ENCODE measurements at places on chromosomes 1 and 21.

- DNase-seq, result no peak
Observed at GRCh38 chr1:202023001-202023433, 12.6 kb downstream of the ELF3 start.

GRCh38 chr1:15178571-15179484 lies 25.3 kb downstream of the TMEM51 start:
- no peak for DNase-seq

DNA sequence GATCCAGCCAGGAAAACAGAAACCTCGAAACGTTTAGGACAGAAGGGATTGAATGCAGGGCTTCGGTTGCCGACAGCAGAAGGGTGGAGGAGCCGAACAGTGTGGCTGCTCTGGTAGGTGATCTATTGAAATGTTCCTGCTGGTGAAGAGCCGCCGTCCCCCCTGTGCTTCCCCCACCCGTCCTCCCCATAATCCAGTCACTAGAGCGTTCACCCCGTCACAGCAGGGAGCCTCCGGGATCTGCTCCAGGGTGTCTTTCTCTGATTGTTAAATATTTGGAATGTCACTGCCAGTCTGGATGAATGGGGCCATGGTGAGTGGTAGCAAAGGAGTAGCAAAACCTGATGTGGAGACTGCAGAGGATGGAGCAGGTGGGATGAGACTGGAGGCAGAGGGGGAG lies 255.1 kb upstream of the CSF3R start:
- DNase-seq, result no peak

DNA sequence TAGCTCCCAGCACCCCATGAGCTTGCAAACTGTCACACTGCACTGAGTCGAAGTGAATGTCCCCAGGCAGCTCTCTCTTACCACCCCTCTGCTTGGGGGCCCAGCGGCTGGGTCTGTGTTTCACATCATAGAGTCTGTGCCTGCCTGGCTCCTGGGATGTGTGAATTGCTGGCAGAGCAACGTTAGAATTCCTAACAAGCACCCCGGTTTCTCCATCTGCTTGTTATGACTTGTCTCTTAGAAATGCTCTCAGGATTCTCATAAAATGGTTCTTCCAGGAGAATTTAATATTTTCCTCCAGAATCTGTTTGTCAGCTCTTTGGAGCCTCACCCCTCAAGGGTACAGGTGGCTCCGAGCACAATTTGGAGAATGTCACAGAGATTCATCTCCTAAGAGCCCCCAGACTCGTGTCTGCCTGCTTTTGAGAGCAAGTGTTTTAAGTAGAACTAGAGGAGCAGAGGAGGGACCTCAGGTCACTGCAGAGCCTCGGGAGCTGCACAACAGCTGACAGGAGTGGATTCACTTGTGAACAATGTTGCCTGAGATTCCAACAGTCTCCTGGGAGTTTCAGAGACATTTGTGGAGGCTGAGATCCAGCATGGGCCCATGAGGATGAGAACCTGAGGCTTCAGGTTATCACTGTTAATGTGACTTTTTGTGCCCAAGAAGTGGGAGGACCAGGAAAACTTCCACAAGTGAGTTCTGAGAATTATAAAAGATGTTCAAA lies 131.5 kb downstream of the KCNJ6 start:
- no peak for DNase-seq

- no peak for DNase-seq
Observed at GRCh38 chr1:183777328-183777727, 27.6 kb upstream of the RGL1 start.

DNA sequence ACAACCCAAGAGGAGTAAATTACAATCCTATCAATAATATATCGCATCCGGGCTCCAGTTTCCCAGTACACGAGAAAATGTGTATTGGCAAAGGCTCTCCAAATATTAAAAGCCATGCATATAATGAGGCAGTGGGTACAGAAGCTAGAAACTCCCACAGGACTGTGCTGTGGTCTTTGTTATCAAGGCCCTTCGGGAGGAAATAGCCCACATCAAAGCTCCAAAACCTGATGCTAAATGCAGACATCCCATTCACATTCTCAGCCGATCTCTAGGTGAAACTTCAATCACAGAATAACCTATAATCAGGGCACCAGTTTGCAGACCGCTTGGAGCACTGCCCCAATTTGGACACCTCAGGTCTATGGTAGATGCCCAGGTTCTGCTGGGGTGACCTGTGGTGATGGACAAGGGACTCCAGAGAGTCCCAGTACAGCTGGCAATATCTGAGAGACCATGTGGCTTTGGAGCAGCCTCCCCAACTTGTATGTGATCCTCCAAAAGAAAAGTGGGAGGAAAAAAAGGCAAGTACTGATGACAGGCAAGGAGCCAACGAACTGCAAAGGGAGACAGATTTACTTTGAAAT lies 148.8 kb upstream of the CAMK1G start:
- DNase-seq, result no peak

DNA sequence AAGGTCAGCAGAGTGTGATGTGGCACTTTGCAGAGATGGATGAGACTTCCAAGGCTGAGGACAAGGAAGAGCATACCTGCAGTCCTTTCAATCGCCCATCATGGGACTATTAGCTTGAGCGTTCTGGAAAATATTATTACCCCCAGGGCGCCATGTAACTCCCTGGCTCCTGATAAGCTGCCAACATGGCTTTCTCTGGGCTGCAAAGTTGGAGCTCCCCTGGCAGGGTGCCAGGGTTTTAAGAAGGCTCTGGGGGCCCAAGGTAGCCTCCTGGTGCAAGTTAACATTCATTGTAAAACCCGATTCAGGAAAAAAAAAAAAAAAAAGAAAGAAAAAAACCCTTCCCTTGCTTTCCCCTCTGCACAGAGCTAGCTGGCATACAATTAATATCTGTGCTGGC lies 196.7 kb downstream of the PBX1 start:
- DNase-seq, result no peak

DNA sequence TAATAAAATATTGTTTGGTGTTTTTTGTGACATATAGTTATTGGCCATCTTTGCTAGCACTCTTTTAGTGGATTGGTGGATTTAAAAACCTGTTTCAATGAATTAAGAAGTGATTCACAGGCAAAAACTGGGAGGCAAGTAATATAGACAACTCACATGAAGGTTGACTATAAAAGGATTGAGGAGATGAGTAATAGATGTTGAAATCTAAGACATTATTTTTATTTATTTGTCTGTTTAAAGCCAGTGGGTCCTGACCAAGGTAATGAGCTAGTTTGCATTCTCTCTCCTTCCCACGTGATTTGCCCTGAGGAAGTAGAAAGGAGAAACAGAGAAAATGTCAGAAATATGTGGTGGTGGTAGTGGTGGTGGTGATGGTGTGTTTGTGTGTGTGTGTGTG lies 351.5 kb upstream of the ZP4 start:
- no peak for DNase-seq

GRCh38 chr1:46244656-46245371 lies 2.7 kb upstream of the RAD54L start:
- no peak for DNase-seq

DNA sequence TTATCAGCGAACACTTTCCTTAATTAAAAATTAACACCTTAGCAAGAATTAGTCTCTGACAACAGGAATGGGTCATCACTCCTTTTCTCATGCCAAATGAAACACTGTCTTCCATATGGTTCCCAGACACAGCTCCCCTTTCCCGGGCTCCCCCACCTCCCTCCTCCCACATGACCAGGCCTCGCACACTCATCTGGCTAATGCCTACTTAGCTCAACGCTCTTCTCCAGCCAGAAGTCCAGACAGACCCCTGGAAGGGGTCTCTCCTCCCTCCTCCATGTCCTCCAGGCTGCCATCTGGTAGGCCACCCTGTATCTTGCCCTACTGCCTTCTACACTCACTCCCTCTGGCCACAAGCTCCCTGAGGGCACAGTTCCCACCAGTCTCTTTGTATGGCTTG lies 39.9 kb downstream of the KCNC4 start:
- DNase-seq, result no peak

DNA sequence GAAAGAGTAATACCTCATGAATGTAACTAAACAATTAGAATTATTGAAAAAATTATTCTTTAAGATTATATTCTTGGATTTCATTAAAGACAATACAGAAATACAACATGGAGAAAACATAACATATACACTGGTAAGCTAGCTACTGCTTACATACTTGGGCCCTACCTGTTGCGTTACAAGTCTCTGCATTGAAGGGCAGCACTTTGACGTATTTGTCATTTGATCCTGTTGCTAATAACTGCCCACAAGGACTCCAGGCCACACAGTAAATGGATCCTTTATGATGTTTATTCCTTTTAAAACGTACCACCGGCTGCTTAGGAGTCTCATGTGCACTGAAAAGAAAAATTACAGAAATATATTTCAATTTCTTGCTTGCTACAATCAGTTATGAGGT lies 19.8 kb upstream of the CLCC1 start:
- no peak for DNase-seq

DNA sequence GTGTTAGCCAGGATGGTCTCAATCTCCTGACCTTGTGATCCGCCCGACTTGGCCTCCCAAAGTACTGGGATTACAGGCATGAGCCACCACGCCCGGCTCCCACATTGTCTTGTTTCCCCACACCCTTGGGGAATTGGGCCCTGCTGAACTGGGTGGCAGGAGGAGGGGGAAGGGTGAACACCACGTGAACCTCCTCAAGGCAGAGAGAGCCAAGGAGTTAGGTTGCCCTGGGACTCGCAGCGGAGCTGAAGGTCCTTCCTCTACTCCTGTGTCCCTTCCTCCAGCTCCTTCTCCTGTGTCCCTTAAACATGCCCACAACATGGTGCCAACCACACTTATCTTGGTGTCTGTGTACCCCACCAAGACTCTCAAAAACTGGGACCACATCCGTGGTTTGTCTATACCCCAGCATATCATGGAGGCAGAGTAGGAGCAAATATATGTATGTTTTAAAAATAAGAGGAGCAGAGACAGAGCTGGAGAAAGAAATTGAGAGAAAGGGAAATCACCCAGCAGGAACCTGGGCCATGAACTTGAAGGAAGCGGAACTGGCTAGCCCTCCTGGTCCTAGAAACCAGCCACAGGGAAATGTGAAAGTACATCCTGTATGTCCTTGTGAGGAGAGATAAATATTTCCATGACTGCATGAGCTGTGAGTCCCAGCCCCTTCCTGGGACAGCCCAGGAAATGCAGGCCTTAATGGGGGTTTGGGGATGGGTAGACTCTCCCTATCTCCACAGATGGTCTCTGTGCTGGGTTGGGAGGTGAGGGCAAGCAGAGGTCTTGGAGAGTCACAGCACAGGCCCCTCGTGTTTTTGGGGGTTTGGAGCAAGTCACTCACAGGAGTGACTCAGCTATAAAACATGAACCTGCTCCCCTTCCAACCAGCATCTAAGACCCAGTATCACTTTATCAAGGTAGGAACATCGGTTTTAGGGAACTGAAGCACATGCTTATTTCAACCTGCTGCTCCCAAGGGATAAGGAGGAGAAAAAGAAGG lies 9.4 kb upstream of the TAL1 start:
- DNase-seq, result no peak

DNA sequence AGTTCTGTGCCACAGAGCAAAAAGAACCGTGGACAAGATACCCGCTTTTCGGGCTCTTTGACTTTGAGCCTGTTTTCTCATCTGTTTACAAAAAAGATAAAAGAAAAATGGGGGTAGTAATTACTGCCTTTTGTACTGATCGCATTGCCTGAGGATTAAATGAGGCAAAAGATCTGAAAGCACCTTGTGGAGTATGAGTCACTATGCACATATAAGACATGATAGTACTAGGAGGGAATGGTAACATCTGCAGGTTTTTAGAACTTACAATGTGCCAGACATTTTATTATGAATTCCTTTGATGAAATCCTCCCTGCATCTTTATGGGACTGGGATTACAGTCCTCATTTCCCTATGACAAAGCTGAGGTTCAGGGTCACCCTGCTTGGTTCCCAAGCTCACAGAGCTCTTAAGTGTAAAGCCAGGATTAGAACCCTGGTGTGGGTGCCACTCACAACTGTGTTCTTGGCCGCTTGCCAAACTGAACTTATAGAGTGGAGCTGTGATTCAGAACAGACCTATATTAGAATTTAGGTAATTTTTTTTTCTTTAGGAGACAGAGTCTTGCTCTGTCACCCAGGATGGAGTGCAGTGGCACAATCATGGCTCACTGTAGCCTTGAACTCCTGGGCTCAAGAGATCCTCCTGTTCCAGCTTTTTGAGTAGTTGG lies 1.8 kb downstream of the DISC1 start:
- DNase-seq, result no peak

DNA sequence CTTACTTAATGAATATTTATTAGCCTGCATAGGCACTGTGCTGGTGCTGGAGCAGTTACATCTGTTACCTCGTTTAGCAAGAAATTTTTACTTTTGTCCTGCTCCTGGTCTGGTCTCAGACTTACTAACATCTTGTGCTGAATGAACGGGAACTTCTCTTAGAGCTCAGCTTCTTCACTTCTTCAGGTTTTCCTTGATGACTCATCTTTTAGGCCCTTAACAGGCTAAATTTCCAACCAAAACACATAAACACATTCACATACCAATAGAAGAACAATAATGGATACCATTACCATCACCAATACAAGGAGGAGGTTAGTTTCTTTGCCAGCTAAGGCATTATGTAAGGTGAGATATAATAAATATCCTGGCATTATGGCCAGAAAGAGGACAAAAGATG lies 68.9 kb downstream of the IFI44 start:
- no peak for DNase-seq

- DNase-seq, result peak; percentile 66
Observed at GRCh38 chr1:36099681-36100341, 11.1 kb downstream of the ADPRS start.

DNA sequence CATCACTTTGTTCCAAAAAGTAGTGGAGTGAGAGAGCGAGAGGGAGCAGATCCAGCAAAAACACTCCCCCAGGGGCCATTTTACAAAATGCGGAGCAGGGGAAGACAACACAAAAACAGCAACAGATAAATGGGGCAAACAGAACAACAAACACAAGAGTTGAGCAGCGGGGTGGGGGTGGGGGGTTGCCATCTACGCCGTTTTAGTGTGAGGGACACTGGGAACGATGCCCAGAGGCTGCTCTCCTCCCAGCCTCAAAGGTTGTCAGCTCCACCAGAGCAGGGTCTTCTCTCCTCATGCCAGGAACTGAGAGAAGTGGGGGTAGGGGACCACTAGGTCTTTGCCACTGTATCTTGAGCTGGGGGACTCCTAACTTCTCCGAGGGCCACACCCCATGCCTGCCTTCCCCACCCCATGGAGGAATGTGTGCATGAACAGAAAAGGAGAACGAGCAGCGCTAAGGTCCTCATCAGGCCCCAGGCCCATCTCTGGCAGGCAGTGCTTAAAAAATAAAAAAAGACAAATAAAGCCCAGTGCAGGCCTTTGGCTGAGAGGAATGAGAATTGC lies 1.3 kb upstream of the PBXIP1 start:
- DNase-seq, result no peak

DNA sequence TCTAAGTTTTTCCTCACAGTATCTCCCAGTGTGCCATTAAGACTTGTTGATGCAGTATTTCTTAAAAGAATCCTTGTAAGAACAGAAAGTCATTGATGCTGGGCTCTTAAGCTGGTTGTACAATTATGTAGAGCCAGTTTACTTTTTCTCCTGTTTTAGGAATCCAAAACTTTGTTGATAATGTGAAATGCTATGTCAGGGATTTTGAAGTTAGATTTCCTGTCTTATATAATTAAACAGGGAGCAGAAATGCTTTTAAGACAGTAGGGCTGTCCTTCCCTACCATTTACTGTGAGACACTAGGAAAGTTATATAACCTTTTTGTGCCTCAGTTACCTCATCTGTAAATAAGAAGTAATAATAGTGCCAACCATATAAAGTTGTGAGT lies 26.0 kb downstream of the CCDC18 start:
- DNase-seq, result no peak
